Right lobe of liver (tissue), 6 donors: ENCODE measurements at places on chromosomes 5 and 9. TPM values are rescaled to one million over a fixed set of nuclear protein-coding genes. Genes with fewer than 3 reads are reported as not detected.

DNA sequence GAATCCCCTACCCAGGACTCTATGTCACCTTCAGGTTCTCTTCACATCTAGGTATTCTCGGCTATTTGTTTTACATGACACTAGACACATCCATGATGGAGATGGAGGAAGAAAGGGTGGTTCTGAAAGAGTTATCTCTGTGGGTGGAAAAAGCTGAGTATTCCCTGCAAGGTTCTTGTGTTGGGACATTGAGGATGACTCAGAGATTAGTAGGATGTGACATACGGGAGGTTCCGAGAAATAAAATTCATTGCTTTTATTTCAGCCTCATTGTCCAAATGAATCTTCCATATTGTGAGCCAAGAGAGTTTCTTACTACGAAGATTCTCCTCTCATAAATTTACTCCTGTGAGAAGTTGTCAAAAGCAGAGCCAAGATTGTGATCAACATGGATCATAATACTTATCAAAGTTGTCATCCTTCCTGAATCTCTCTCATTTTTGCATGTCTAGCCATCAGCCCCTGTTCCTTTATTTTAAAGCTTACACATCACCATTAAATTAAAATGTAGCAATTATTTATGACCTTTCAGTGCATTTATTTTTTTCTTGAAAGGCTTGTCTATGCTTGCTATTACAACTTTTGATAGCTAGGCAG lies 370.0 kb downstream of the PSAT1 start:
- no peaks in the 10 kb centered on the region for H3K4me1 ChIP-seq
- H3K27ac ChIP-seq, result no peak overlapping the region
- no peak for DNase-seq
- H3K4me3 ChIP-seq, result no peak overlapping the region

DNA sequence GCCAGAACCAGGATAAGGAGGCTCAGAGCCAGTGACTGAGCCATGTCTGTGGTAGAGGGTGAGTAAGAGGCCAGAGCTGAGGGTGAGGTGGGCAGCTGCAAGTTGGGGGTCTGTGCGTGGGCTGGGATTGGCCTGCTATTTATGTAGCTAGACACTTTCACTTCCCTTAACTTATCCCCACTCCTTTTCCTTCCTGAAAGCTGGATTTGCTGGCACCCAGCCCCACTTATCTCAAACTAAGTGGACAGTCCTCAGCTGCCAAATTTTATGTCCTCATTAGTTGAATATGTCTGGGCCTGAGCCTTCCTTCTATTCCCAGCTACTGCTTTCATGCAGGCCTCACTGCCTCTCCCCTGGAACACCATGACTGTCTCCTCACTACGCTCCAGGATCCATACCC lies at the start of gene CCL21:
Gene CCL21, minus strand, starts transcription at position 114 of the 400 bp plus-strand sequence. Its CDS starts 70 bp downstream, at position 44.
- no peaks in the 10 kb centered on the region for H3K27me3 ChIP-seq
- no peaks in the 10 kb centered on the region for H3K4me1 ChIP-seq
- no peak within 1 kb of the TSS for H3K4me3 ChIP-seq
- H3K27ac ChIP-seq, result no peak within 1 kb of the TSS
- peak; percentile 68 for DNase-seq

DNA sequence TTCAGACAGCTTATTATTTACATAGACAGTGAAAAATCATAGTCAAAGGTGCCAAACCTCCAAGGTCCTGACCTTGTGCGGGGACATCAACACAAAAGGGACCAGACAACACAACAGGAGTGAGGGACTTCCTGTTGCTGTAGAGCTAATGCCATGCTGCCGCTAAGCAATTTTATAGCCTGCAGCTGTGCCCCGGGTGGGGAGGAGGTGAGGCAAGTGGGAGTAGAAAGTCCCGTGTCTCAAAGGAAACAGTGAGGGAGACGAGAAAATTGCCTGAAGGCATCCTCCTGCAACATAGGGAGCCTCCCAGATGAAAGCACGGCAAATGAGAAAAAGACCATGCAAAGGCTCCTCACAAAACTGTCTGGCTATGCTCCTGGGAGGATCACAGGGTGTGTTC lies 58.8 kb downstream of the CAAP1 start:
- H3K4me3 ChIP-seq, result no peak overlapping the region
- H3K27ac ChIP-seq, result no peak overlapping the region
- no peaks in the 10 kb centered on the region for H3K36me3 ChIP-seq
- no peak for DNase-seq
- H3K27me3 ChIP-seq, result no peaks in the 10 kb centered on the region

DNA sequence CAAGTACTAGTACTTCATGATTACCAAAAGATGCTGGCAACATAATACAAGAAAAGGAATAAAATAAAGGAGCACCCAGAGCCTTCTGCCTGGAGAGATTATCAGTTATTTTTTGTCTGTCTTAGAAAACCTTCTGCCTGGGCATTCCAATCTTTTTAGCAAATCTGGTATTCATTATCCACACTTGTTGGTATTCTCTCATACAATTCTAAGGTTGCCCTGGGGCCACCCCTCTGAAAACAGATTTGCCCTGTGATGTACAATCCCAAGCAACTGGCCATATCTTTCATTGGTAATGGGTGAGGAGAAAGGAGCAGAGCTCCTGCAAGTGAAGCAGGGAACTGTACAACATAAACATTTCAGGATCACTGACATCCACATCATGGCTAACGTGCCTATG lies 47.8 kb downstream of the WDR41 start:
- no peak overlapping the region for H3K27ac ChIP-seq
- no peaks in the 10 kb centered on the region for H3K27me3 ChIP-seq
- H3K4me1 ChIP-seq, result no peaks in the 10 kb centered on the region
- H3K36me3 ChIP-seq, result no peaks in the 10 kb centered on the region
- H3K4me3 ChIP-seq, result no peak overlapping the region
- no peak for DNase-seq

DNA sequence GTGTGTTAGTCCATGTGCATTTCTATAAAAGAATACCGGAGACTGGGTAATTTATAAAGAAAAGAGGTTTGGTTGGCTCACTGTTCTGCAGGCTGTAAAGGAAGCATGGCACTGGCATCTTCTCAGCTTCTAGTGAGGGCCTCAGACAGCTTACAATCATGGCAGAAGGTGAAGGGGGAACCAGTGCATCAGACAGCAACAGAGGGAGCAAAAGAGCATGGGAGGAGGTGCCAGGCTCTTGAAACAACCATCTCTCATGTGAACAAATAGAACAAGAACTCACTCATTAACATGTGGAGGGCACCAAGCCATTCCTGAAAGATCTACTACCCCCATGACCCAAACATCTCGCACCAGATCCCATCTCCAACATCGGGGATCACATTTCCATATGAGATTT lies 89.2 kb upstream of the IL33 start:
- no peaks in the 10 kb centered on the region for H3K27me3 ChIP-seq
- H3K27ac ChIP-seq, result no peak overlapping the region
- DNase-seq, result no peak
- no peaks in the 10 kb centered on the region for H3K4me1 ChIP-seq
- H3K4me3 ChIP-seq, result no peak overlapping the region
- H3K36me3 ChIP-seq, result no peaks in the 10 kb centered on the region

Gene BARHL1
- not detected for total RNA-seq
